ENCODE measurements at places on chromosomes 16 and 17.

DNA sequence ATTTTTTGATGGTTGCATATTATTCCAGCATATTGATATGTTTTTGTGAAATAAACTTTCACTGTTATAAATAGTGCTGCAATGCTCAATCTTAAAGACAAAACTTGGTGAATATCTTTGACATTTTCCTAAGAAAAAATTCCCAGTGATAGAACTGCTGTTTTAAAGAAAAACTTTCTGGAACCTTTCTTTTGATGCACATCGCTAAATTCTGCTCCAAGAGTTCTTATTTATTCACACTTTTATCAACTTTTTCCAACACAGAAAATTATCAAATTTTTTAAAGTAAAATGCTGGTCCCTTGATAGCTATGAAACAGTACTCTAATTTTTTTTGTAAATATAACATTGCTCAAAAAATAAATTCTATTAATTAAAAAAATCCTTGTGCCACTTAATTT is 196.6 kb downstream of the HS3ST3A1 start:
- H3K27ac ChIP-seq: no peak overlapping the region
- H3K4me3 ChIP-seq: no peak overlapping the region
- no peaks in the 10 kb centered on the region for H3K4me1 ChIP-seq
- H3K27me3 ChIP-seq: no peaks in the 10 kb centered on the region

DNA sequence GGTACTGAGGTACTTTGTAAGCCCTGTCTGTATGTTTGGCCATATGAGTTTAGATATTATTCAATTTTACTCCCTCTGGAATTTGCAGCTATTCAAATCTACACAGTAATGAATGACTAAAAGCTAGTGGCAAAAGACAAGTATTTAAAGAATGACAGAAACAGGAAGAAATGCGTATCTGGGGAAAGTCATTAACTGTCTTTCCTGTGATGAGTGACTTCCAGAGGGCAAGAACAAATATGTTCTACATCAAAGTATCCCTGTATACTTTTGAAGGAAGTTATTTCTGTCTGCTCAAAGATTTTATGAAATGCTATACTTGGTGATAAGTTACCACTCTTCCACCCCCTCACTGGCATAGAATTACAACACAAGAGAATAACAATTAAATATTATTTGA is 489.3 kb upstream of the SOX9 start:
- no peaks in the 10 kb centered on the region for H3K27me3 ChIP-seq
- no peaks in the 10 kb centered on the region for H3K36me3 ChIP-seq
- H3K27ac ChIP-seq: no peak overlapping the region

DNA sequence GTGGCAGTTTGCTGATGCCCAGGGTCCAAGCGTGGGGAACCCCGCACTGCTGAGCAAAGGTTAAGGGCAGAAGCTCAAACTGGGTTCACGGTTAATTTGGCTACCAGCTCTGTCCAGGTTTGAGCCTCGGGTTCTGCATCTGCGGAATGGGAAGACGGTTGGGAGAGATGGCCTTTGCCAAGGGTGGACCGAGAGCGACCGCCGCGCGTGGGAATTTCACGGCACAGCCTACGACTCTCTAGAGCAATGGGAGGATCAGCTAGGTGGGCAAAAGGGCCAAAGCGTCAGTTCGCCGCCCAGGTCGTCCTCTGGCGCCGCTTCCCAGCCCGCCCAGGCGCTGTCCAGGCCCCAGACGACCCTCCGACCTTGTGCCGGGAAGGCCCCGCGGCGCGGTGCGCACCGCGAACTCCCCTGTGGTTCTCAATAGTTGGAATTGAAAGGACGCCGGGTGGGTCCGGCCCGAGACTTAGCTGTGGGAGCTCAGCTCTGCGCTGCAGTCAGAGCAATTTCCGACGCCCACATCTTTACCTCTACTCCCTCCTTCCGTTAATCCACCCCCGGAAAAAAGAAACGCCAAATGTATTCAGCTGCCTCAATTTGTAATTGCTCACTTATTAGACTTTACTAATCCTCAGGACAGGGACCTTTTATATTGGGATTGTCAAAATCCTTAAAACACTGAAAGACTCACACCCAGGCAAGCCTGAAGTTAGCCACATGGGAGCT is 2.5 kb upstream of the HS3ST3B1 start:
- H3K36me3 ChIP-seq: no peaks in the 10 kb centered on the region
- H3K27me3 ChIP-seq: peaks cover 9% of the 10 kb centered on the region
- no peak overlapping the region for H3K4me3 ChIP-seq
- no peak for DNase-seq

DNA sequence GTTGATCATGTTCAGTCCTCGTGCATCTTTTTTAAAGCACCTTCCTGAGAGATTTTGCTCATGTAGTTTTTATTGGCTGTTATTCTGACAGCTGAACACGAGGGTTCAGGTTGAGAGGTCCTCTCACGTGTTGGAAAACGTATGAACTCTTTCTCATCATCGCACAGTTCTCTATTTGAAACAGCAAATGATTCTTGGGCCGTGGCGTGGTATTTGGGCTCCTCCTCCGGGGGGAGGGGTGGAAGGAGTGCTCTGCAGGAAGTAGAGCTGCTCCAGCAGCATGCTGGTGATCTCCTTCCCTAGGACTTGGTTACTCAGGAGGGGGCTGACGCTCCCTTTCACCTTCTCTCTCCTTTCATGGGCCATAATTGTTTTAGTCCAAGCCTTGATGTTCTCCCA is 70.4 kb downstream of the KSR1 start:
- no peak overlapping the region for H3K27ac ChIP-seq
- no peak overlapping the region for H3K4me3 ChIP-seq
- peaks cover 8% of the 10 kb centered on the region for H3K4me1 ChIP-seq
- no peaks in the 10 kb centered on the region for H3K36me3 ChIP-seq
- H3K27me3 ChIP-seq: no peaks in the 10 kb centered on the region
- no peak for DNase-seq

DNA sequence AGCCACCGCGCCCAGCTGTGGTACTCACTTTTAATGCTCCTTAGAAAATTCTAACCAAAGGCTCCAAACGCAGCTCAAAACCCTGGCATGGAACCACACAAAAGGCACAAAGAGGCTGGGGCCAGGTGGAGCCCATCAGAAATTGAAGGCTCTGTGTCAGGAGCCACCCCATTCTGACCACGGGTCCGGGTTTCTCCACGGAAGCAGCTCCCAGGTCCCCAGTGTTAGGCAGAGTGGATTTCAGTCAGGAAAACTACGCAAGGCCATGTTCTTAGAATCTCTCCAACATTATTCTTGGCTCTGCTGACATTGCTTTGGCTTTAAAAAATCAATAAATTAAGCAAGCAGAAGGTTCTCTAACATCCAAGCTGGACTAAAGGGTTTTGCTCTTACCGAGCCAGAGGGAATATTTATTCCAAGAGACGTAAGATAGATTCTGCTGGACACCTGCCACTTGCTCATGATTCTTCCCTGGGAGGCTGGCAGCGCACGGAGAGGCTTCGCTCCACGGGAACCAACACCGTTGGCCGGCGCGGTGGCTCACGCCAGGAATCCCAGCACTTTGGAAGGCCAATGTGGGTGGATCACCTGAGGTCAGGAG is 93.5 kb downstream of the NXN start:
- no peaks in the 10 kb centered on the region for H3K36me3 ChIP-seq
- H3K27ac ChIP-seq: no peak overlapping the region
- H3K4me1 ChIP-seq: peaks cover 7% of the 10 kb centered on the region
- no peaks in the 10 kb centered on the region for H3K27me3 ChIP-seq

- no peak for DNase-seq
- peaks cover 52% of the 10 kb centered on the region for H3K36me3 ChIP-seq
- no peak overlapping the region for H3K4me3 ChIP-seq
Observed at GRCh38 chr17:81286491-81287145, 8.5 kb downstream of the SLC38A10 start.

Data from T-cell (primary cell).